ENCODE measurements at places on chromosomes 16 and 17.

GRCh38 chr16:48371393-48371780 lies 13.8 kb downstream of the SIAH1 start:
- DNase-seq: no peak

- no peak for DNase-seq
These were observed 5.9 kb downstream of the CCL7 start for GRCh38 chr17:34275881-34276280.

DNA sequence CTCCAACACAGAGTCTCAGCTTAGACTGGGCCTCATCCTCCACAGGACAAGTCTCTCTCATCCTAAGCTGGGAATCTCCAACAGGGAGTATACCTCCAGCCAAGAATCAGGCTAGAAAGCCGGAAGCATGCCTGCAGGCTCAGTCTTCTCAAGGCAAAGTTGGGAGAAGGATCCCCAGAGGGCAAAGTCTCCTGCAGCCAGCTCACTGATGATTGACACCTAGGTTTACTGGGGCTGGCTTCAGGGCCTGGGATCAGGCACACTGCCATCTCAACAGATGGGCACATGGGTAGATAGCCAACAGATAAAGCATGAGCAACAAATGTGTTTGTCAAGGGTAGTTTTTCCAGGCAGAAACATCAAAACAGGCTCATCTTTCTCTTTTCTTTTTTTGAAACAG lies 56.1 kb upstream of the TOX3 start:
- DNase-seq: peak; percentile 52

DNA sequence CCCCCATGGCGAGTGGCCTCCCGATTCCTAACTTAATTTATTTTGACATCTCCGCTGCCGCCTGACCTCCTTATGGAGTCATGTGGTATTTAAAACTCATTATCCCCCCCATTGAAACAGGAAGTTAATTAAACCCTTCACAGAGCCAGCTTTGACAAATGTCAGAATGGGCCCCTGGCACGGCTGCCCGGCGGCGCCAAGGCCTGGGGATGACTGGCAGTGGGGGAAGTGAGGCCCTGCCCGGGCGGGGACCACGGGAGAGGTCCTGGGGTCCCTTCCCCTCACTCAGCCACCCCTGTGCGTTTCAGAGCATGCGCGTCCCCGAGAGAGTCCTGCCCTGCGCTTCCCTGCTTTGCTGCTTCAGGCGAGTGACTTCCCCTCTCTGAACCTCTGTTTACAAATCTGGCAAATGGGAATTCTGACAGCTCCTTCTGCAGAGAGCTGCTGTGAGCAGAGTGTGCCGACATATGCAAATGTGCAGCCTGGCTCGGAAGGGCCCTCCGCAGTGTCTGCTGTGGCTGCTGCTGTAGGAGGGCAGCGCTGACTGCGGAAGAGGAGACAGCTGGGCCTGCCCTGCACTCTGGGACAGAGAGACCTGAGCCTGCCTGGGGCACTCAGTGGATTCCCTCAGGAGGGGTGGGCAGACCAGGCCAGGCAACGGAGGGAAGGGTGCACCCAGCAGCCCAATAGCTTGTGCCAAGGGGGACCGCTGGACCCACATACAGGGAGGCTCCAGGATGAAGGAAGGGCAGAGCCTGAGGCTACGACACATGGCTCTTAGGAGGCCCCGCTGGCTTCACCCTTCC lies 4.4 kb upstream of the ZFPM1 start:
- DNase-seq: no peak

GRCh38 chr16:57998992-57999365 lies 1.5 kb downstream of the ZNF319 start:
- DNase-seq: no peak

DNA sequence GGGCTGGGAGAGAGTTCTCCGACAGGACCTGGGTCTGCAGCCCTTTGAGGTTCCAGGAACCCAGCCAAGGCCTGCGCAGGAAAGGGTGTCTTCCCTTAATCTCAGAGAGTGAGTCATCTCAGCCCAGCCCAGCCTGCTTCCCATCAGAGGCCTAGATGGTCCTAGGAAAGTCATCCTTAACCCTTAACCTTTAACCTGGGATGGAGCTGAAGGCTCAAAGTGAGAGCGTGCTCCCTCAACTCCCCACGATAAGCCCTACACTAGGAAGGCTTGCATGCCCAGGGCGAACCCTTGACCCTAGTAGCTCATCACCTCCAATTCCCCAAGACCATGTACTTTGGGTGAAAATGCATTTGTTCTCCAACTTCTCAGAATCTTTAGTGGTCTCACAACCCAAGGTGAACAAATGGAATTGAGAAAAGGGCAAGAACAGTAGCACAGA lies 4.8 kb upstream of the ATXN7L3 start:
- no peak for DNase-seq

- no peak for DNase-seq
These were observed 374.6 kb upstream of the ASIC2 start for GRCh38 chr17:33667671-33668070.

DNA sequence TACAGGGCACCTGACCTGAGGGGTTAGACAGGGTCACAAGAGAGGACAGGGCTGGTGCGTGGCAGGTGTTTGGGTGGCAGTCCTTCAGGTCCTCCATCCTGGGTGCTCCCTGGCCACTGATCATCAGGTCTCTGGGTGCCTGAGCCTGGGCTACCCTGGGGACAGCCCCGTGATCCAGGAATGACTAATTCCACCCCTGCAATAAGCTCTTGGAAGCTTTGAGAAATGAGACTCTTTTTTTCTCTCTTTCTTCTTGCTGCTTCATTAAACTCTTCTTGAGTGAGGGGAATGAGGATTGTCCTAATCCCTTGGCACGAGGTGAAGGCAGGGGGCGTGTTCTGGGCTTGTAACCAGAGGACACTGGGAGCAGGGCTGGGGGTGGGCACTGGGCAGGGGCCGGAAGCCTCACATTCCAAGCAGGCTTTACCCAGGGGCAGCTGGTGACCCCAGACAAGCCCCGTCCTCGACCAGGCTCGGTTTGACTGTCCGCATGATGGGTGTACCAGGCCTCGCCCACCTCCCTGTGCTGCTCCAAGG lies 21.4 kb upstream of the SPNS2 start:
- DNase-seq: no peak

GRCh38 chr17:72967277-72967970 lies 125.1 kb downstream of the SLC39A11 start:
- DNase-seq: no peak

DNA sequence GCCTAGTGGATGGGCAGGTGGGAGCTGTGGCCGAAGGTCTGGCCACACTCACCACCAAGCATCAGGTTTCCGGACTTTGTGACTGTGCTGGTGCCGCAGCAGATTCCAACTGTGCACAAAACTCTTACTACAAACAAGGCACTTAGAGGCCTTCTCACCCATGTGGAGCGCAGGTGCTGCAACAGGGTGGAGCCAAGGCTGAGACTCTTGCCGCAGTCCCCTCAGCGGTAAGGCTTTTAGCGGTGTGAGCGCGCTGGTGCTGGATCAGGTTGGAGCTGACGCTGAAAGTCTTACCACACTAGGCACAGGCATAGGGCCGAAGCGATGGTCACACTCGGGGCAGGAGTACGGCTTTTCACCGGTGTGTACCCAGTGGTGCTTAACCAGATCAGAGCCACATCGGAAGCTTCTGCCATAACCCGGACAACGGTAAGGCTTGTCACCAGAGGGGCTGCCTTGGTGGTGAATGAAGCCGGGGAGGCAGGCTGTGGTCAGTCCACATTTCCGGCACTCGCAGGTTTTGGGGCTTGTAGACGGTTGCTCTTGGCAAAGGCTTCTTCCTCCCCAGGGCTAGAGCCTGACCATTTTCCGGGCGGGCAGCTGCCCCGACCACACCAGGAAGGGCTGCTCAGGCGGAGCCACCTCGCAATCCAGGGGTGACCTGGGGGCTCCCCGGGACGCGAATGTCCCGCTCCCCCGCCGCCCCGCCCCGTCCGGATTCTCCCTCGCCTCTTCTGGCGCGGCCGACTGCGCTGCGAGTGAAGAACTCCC lies 1.0 kb upstream of the ARMC5 start:
- DNase-seq: no peak

- no peak for DNase-seq
These were observed 6.1 kb downstream of the OR1A1 start for GRCh38 chr17:3213587-3213986.

- DNase-seq: no peak
These were observed 299.6 kb upstream of the CCL2 start for GRCh38 chr17:33955461-33955860.

DNA sequence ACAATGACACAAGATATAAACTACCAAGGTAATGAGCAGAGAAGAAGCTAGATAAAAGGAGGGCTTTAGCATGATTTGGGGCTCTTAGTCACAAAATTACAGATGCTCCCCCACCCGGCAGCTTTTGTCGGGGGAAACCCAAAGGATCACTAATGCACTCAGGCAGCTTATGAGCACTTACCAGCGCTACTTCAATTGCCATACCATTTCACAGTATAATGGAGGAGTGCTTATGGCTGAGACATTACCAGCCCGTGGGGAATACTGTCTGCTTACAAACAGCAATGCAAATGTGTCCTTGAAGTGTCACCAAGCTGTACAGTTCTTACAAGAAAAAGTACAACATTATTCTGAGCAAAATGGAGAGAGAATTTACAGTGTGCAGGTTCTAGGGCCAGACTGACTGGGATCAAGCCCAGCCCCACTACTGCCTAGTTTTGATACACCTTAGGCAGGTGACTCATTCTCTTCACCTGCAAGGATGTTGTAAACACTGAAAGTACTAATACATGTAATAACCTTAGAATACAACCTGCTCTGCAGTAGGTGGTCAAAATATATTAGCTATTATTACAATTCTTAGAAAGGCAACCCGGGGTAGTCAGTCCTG lies 16.3 kb downstream of the ANKFY1 start:
- DNase-seq: peak; percentile 53

- no peak for DNase-seq
These were observed 103.0 kb downstream of the SNX29 start for GRCh38 chr16:12079412-12079965.

- no peak for DNase-seq
These were observed 175.6 kb upstream of the CDH11 start for GRCh38 chr16:65297453-65297852.

DNA sequence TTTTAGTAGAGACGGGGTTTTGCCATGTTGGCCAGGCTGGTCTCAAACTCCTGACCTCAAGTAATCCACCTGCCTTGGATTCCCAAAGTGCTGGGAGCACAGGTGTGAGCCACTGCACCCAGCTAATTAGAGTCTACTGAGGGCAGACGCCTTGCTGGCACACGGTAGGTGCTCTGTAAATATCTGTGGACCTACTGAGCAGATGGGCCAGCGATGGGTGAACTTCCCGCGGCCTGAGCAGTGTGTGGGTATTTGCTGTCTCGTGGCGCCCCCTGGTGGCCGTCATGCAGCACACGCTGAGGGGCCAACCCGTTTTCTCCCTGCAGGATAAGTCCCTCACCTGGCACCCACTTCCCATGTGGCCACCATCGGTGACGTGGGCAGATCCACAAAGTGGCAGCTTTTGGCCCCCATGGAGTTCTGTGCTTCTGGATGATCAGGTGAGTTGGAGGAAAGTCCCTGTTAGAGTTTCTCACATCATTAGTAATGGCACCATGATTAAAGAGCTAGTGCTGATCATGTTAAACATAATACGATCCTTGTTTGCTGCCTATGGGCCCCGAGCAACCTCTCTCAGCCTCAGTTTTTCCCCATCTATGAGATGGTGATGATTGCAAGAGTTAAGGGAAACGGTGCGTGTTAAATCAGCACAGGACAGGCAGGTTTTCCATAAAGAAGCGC lies 40.7 kb downstream of the ZDHHC7 start:
- peak; percentile 88 for DNase-seq

GRCh38 chr17:81210868-81211267 lies 11.9 kb downstream of the CEP131 start:
- DNase-seq: no peak

GRCh38 chr16:49084628-49085390 lies 196.8 kb downstream of the CBLN1 start:
- no peak for DNase-seq

DNA sequence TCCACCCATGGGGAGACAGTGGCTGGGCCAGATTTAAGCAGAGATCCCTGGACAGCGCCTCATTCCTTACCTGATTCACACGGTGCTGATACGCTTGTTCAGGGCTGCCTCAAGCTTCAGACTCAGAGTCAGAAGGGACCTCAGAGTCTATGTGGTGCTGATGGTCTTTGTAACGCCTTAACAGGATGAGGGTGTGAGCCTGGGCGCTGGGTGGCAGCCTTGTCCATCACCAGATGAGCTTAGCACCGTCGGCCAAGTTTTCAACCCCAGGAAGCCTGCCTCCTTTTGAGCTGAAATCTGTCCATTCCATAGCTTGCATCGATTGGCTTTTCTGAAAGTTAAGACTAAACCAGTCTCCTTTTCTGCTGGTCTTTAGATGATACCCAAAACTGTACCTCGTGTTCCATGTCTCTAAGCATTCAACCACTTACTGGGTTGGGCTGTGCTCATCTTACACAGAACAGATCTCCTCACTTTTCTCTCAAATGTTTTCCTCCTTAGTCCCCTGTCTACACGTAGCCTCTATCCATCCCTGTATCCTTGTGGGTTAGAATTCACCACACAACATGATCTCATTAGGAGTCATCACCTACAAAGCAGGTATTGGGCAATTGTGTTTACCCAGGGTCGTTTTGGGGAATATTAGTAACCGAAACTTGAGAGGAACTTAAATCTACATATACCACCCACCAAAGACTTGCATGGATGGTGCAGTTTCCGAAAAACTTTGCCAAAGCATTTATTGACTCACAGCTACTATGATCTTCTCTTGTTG lies 573.4 kb downstream of the CDH13 start:
- DNase-seq: no peak

DNA sequence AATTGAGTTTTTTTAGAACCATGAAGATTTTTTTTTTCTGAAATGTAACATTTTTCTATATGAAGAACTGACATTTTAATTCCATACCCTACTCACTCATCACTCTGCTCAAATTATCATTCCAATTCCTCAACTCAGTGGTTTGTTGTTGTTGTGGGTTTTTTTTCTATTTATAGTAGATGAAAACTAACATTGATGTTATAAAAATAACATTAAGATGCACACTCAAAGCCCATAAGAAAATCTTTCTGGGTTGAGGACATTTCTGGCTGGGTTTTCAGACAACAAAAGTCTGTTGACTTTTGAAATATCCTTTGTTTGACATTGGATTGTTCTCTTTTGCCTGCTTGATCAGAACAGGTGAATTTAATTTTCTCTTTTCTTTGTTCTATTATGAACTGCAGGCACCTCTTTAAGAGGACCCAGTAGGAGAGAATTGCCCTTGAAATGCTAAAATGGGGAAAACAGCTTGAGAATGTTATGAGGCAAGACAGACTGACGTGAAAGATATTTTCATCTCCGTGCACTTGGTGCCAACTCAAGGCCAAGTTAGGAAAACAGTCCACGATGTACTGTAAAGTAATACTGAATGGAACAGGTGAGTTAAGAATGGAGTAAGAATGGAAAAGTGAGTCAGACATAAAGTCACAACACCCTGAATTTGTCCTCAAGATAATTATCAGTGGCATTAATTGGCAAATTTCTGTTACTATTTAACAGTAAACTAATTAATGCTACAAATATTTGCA lies 16.1 kb upstream of the ABCA5 start:
- DNase-seq: no peak
